ENCODE measurements at places on chromosomes 2 and 18.
A peak's percentile ranks its signal among the peaks of the same experiment; 100 is the strongest.

- DNase-seq: no peak
These were observed 381.8 kb upstream of the NRXN1 start for GRCh38 chr2:51413726-51414125.

DNA sequence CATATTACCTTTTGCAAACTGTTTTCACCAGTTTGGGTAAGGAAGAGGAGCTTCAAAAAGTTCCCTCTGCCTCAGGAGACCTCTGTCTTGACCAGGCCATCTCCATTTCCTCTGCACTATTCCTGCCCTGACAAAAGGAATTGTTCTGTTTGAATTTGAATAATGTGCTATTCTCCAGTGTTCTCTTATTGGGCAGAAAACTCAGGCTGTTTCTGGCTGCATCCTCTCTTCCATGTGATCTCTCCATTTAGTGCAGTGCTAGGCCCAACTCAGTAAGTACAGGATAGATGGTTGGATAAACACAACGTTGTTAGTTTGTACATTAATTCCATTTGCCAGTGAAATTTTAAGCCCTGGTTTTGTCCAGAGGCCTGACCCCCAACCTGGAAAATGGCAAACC, 102.2 kb upstream of the CELF4 start:
- DNase-seq: peak; percentile 31

DNA sequence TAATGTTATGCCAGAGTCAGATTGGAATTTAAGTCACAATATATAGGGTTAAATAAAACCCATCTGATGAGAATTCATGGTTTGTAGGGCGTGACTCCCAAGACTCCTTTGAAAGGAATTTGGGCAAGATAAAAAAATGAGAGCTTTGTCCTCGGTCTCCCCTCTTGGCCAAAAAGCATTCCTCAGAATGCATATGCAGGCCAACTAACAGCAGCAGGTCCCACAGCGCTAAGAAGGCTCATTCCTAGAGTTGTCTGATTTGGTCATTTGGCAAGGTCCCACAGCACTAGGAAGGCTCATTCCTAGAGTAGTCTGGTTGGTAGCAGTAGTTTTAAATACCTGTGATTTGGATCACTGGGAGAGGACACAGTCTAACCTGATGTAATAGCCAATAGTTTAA, 106.3 kb upstream of the B3GNT2 start:
- no peak for DNase-seq

DNA sequence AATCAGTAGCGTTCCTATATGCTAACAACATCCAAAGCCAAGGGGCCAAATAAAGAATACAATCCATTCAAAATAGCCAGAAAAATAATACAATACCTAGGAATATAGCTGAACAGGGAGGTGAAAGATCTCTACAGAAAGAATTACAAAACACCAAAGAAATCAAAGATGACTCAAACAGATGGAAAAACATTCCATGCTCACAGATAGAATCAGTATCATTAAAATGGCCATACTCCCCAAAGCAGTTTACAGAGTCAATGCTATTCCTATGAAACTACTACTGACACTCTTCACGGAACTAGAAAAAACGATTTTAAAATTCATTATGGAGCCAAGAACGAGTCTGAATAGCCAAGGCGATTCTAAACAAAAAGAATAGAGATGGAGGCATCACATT, 57.4 kb downstream of the CCBE1 start:
- no peak for DNase-seq

DNA sequence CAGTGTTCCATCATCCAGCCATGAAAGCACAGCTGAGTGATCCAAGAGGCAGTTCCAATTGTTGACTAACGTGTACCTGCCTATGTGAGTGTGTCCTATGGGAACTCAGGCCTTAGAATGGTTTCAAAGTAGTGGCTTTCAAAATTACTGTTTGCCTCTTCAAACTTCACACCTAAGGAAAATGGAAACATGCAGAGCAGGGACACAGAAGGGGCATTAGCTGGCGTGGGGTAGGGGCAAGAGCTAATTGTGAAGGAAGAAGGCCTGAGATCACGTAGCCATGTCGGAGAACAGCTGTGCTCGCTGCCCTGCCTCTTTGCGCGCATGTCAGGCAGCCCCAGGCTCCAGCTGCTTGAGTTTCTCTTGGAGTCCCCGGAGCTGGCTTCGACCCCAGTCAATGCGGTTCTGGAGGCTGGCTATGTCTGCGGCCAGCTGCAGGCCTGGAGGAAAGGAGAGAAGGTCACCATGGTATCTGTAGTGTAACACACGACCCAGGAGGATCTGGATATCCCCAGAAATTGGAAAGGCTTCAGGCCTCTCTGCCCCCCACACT, 3.8 kb upstream of the IMP4 start:
- DNase-seq: no peak

DNA sequence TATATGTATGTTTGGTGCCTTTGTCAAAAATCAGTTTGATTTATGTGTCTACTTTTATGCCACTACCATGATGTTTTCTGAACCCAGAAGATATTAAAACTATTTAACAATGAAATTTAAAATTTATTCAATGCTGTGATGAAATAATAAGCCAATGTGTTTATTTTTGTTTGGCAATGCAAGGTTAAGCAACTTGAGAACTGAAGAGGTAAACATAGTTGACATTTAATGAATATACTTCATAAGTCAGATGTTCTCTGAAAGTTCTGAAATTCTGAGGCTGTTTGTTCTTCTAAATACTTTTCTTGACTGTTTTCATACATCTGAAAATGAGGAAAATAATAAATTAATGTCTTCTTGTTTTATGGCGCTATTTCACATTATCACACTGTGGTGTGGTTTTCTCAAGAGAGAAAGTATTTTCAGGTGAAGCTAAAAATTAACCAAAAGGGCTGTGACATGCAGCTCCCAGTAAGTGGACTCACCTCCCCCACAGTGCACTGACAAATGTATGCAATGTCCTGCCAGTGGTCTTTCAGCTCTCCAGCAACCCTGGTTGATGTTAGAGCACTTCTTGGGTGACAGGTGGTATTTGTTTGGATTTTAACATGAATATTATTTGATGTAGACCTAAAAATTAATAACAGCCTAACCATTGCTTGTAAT, 863.6 kb upstream of the SALL3 start:
- no peak for DNase-seq

DNA sequence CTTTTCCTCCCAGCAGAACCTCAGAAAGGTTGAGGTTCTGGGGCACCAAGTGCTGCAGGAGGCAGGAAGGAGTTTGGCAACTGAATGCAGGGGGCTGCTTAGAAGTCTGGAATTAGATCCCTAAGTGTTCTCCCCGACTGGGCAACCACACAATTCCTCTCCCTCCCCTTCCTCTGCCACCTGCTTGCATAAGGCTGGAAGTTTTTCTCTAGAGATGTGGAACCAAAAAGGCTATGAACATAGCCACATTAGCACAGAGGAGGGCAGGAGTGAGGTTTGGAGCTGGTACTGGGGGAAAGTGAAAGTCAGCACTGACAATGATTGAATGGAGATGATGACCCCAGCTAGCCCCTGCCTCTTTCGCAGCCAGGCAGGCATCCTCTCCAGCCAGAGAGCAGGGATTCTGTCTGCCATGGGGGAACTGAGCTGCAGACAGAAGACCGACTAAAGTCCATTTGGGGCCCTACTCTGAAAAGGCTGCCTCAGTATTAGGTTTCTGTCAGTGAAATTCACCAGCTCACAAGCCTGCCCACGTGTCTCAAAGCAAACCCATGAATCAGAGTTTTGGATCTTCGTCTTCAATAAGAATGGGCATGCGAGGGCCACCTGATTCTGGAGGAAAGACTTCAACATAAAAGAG, 87.9 kb upstream of the ITGA6 start:
- DNase-seq: peak; percentile 22

DNA sequence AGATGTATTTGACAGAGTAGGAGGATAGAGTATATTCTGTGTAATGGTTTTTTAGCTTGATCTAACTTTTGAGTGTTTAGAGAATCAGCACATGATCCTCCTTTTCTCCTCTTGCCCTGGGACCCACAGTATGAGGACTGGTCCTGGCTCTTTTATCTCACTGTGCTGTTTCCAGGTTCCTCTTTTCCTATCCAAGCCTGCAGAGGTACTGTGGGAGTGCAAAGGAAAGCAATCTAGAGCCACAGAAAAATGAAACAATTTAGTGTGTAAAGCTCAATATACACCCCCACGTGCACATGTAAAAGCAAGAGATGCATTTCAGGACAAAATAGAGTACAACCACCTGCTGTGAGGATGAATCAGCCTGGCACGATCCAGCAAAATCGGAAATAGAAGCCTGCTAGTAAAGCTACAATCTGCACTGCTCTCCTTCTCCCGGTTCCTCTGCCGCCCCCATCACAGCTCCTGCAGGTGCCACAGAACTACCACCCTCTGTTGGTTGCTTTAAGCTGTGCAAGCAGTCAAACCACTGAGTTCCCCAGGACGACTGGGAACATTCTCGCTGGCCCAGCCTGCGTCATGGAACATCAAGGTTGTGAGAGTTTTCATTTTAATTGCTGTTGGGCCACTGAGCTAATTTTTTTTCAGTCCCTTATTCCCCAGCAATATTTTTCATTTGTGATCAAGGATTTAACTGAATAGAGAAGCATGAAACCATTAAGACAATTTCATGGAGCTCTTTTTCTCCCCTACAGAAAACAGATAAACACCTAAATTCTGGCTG, 47.8 kb upstream of the MAPRE3 start:
- DNase-seq: peak; percentile 92

- no peak for DNase-seq
These were observed 64.9 kb downstream of the C1D start for GRCh38 chr2:67997903-67998302.

- no peak for DNase-seq
These were observed 1.4 kb upstream of the MBP start for GRCh38 chr18:77133835-77134496.

DNA sequence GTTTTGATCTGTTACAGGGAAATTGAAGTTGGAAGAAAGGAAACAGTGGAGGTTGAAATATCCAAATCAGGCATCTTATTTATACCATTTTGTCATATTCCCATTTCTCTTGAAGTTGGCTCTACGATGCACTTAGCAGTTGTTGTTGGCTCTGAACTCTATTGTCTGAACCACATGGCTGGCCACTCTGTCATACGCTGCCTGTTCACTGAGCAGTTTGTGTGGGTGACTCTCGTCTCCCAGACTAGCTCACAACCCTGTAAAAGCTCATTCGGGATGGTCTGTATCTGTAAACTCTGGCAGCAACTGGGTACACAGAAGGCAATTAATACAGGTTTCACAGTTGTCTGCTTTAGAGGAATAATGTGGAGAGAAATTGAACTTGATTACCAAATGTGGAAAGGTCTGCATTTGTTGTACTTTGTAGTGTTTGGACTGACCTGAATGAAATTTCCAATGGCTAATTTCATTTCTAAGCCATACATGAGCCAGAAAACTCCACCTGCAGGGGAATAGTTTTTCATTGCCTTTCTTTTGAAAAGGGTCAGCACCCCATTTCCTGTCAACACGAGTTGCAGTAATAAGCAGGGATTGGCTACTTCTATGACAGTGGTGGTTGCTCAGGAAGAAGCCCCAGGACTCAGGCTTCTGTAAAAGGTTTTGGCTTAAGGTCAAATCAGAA, 378.2 kb downstream of the OSR1 start:
- peak; percentile 31 for DNase-seq

Measured in Ammon's horn (tissue), 1 donor.